ENCODE measurements at places on chromosomes 12 and 14. TPM values are rescaled to one million over a fixed set of nuclear protein-coding genes. Genes with fewer than 3 reads are reported as not detected.

Gene LGR5
- not detected for total RNA-seq

Gene WNT5B
- total RNA-seq, result 18.4 TPM

DNA sequence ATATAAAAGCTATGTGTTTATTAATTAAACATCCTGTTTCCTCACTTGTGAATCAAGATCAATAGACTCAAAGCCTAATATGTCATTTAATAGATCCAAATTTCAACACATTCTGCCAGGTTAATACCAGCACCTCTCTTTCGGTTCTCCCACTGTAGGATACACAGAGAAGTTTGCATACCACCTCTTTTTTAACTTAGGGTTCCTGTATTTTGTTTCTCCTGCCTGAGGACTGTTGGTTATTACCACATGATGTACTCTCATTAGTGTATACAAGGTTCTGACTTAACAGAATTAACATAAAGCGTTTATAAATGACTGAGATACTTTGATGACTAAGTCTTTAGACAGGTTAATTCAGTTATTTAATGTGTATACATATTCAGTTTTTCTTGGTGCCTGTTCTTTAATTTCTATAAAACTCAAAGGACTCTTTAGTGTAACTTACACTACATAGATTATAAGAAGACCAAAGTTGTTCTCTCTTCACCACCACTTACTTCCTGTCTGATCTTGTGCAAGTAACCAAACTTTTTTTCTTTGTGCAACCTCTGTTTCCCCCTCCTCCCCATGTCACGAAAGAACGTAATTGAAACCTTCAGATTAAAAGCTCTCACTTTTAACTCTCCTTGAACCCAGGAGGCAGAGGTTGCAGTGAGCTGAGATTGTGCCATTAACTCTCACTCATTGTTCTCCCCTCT, 89.8 kb upstream of the DNM1L start:
- DNase-seq, result no peak

- no peak for DNase-seq
Measured at GRCh38 chr14:99790201-99790977, 2.8 kb upstream of the EML1 start.

- DNase-seq, result no peak
Measured at GRCh38 chr12:69247268-69248018, 8.1 kb downstream of the CPSF6 start.

DNA sequence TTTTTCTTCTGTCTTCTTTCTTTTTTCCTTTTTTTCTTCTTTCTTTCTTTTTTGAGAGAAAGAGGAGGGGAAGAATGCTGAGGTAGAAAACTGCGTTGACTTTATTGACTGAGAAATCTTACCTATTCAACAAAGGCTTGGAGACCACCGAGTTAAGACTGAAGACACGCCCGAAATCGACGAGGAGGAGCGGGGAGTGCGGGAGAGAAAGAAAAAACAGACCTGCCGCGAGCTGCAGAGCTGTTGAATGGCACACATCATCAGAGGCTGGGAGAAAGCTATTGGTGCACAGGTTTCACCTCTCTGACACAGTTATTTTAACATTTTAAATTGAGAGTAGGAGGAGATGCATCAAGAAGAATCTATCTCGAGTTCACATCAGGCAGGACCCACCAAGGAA, 5.1 kb downstream of the ASCL1 start:
- no peak for DNase-seq

Measured in K562 (cell line).